Prostate gland (tissue), 2 donors: ENCODE measurements at places on chromosomes 5 and 9.

DNA sequence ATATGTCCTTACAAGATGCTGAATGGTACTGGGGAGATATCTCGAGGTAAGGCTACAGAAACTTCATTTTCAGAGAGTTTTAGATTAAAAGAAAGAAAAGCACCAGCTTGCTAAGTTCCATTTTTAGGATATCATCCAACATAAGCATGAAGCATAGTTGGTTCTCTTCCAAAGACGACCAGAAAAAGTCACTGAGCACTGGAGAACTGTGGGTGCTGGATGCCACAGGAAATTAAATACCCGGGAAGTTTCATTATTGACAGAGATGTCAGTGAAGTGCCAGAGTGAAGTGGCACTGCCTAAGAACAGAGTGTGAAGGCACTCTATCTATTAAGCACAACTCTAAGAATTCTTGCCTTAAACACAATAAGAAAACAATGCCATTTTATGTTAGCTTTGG, 76.8 kb downstream of the PIK3R1 start:
- DNase-seq = no peak

DNA sequence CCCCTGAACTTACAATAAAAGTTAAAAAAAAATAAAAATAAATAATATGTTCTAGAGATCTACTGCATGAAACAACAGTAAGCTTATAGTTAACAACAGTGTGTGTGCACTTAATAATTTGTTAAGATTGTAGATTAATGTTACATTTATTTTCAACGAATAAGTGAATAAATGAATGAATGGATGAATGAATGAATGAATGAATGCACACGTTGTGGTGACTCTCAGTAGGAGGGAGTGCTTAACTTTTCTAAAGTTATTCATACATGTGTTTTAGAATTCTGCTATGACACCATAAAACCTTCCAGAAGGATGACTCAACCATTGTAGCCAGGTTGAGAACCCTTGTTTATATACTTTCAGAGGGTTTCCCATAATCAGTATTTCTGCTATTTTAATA, 1269.4 kb upstream of the CDH6 start:
- DNase-seq = no peak

DNA sequence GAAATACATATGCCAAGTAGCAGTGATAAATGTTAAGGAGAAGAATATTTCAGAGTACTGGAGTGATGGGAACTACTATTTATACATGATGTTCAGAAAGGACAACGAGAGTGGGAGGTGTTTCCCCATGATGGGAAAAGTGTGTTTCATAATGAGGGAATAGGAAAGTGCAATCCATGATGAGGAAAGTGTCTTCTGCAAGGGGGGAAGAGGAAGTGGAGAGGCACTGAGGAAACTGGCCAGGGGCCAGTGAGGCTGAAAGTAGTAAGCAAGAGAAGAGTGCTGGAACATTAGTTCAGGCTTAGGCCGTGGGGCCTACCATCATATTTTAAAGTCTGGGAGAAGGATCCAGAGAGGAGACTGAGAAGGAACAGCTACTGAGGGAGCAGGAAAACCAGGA, 327.2 kb downstream of the SLF1 start:
- no peak for DNase-seq

- DNase-seq = no peak
These were observed 86.6 kb downstream of the GABRA1 start for GRCh38 chr5:161934486-161934885.

GRCh38 chr5:9196403-9197227, 349.3 kb downstream of the SEMA5A start:
- DNase-seq = no peak
